ENCODE measurements at places on chromosomes 3 and 15. TPM values are rescaled to one million over a fixed set of nuclear protein-coding genes. Genes with fewer than 3 reads are reported as not detected.
A peak's percentile ranks its signal among the peaks of the same experiment; 100 is the strongest.

DNA sequence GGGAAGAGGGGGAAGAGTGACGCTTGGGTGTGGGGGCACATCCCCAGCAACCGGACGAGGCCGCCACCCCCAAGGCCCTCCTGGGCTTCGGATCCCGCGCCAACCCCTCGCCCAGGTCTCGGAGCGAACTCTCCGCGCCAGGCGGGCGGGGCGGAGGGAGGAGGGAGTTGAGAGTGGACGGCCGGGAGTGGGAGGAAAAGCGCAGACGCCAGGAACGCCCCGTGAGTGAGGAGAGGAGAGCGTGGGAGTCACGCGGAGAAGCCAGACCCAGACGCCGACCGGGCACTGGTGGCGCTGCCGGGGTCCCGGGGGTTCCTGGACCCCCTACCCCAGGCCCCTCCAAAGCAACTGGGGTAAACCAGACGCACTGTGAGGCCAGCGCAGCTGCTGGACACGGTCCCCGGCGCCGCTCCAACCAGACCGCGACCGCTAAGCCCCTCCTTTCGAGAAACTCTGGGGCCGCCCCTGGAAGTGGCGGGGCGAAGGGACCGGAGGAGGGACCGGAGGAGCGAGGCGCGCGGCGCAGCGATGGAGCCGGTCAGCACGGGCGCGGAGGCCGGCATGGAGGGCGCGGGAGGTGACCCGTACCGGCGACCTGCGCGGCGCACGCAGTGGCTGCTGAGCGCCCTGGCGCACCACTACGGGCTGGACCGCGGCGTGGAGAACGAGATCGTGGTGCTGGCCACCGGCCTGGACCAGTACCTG is at the start of gene EFCC1:
Gene EFCC1, plus strand, starts transcription at position 204 of the 705 bp plus-strand sequence. Its CDS starts 325 bp downstream, at position 529.
- DNase-seq, result peak; percentile 74

DNA sequence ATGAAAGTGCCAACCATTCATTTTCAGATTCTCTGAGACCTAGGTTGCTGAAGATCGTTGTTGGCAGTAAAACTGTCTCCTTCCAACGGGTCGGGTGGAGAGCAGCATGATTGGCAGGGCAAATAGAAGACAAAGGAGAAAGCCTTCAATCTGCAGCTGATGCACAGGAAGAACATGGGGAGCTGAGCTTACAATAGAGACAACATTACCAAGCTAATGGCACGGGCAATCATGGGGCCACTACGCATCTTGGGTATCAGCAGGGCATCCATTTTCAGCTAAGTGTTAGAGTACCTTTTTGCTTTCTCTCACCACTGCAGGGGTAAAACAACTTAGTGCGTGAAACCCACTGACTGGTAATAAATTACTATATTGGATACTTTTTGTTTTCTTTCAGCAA is 114.8 kb downstream of the WDR72 start:
- no peak for DNase-seq

DNA sequence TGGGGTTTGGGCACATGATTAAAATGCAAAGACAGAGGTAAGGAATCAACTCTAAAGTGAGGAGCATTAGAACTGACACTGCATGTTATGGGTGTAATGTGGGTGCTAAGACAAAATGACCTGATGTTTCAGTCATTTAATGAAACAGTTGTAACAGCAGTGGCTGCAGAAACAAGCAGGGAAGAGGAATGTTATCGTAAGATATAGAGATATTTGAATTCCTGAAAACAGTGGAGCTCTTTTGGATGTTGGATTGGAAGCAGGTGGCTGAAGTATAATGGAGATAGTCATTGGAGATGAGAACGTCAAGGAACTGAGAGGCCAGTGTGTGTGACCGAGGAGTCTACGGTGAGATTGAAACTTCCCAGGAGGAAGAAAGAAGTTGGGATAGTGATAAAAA is 1065.2 kb downstream of the ZPLD1 start:
- no peak for DNase-seq

DNA sequence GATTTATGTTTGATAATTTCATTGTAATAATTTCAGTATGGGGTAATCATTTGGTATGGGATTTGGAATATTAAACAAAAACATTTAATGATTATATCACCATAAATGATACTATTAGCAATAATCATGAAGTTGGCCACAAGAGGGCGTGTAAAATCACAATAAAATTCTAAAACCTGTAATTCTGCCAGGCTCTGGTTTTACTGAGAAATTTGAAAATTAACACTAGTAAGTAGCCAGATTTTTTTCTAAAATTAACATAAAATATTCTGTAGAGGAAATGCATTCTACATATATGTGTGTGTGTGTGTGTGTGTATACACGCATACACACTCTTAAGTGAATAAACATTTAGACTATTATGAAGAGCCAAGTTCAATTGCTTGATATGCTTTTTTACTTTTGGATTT is 40.5 kb downstream of the FEZF2 start:
- no peak for DNase-seq

DNA sequence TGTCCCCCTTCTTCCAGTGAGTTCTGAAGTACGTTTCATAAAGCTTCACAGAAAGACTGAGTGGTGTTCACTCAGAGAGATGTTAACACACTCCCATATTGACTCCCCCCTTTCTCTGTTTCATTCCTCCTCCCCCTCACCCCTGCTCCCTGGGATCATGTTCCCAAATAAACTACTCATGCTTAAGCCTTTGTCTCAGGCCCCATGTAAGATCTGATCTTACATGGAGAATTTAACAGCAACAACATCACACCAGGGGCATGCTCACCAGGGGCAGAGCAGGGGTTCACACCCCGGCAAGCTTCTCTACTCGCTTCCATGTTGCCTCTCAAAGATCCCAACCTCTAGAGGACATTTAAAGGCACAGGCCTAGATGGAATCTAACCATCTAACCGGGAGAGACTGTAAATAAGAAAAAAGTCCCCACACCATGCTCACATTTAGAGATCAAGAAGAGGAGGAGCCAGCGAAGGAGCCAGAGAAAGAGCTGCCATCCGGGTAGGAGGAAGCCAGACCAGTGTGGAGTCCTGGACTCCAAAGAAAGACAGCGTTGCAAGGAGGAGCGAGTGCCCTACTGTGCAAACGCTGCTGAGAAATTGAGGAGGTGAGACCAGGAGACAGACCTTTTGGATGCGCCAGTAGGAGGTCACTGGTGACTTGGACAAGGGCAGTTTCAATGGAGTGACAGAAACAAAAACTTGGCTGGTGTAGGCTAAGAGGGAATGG is 21.4 kb upstream of the SRP14 start:
- no peak for DNase-seq

The GOLGA6D gene
- not detected for total RNA-seq

- no peak for DNase-seq
Observed at GRCh38 chr3:138513090-138513843, 78.9 kb downstream of the ESYT3 start.

The THUMPD3 gene
- total RNA-seq, result 79.1 TPM

- no peak for DNase-seq
Observed at GRCh38 chr3:60403866-60404265, 847.4 kb downstream of the FHIT start.

DNA sequence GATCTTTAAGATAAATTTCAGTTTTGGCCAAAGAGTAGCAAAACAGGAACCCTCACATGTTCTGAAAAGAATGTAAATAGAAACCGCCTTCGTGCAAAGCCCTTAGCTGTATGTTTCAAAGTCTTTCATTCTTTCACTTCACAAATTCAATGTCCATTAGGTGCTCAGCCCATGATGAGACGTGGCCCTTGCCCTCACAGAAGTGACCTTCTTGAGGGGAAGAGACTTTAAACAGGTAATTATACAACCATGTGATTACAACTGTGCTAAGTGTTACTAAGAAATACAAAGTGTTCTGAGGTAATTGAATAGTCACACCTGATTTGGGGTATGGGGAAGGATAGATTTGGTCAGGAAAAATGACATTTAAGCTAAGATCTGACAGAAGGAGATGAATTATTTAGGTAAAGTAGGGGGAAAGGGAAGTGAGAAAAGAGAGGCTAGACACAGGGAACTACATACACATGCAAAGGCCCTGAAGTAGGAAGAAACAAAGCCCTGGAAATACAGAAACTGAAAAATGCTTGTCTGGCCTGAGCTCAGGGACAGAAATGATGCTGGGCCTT is 19.6 kb downstream of the HSPBAP1 start:
- DNase-seq, result no peak
